Memory B cell (primary cell): ENCODE measurements at places on chromosomes 6 and 20.

- no peak for DNase-seq
Observed at GRCh38 chr6:15284743-15285142, 38.9 kb downstream of the JARID2 start.

- no peak for DNase-seq
Observed at GRCh38 chr6:92259171-92259570, 1160.2 kb downstream of the EPHA7 start.

- peak; percentile 47 for DNase-seq
Observed at GRCh38 chr6:35497571-35498421, 917 bp upstream of the TEAD3 start.

DNA sequence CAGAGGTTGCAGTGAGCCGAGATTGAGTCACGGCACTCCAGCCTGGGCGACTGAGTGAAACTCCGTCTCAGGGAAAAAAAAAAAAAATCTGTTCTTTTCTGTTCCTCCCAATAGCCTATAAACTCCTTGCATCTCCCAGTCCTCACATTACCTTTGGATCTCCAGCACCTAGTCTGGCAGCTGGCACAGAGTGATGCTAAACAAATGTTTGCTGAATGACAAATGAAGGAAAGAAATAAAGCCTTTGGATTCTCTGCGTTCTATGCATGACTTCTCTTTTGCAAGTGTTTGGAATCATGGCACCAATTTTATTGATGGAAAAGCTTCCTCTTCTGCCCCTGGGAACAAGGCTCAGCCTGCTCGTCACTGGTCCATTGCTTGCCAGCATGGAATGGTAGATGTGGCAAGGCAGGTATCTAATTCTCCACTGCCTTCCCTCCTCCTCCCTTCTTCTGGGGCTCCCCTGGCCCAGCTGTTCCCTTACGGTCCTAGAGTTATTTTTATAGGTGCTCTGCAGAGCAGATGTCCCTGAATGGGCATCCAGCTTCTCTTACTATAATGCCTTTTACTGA lies 53.6 kb upstream of the FYN start:
- DNase-seq = no peak

DNA sequence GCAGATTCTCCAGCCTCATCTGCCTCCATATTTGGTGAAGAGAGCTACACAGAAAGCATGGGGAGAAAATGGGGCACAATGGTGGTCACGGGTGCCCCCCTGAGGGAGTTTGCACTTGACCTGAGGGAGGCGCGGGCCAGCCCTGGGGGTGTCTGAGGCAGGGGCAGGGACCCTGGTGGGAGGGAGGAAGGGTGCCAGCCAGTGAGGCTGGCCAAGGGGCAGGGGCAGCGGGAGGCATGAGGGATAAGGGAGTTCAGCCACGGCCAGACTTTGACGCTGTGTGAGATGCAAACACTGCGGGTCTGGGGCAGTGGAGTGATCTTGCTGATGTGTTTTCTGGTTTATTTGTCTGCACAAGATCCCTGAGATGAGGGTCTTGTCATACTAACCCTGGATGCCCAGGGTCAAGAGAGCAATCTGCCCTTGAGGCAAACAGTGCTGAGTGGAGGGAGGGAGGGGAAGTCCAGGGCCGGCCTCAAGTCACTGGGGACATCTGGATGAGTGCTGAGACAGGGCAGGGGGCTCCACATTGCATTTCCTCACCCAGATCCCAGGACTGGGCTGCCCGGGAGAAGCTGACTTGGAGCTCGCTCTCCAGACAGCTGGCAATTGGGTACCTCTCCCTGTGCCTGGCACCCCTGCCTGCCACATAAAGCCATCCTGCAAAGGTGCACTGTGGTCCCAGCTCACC lies 8.8 kb upstream of the PCMTD2 start:
- DNase-seq = no peak

GRCh38 chr20:47875297-47876025 lies 90.2 kb upstream of the SULF2 start:
- no peak for DNase-seq

DNA sequence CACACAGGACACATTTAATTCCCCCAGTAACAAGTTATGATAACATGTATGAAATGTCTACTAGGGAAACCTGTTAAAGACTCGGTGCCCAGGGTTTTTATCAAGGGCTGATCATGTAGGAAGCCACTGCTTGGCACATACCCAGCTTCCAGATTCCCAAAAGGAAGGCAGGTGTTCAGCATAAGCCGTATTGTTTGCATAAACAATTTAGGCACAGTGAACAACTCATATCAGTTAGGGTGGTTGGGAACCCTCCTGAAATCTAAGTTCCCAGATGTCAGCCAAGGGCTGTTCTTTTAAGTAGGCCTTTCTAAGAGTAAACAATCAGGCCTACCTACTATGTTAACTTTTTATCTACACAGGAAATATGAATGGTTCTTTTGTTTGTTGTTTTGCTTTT lies 74.1 kb downstream of the ASXL1 start:
- DNase-seq = no peak

DNA sequence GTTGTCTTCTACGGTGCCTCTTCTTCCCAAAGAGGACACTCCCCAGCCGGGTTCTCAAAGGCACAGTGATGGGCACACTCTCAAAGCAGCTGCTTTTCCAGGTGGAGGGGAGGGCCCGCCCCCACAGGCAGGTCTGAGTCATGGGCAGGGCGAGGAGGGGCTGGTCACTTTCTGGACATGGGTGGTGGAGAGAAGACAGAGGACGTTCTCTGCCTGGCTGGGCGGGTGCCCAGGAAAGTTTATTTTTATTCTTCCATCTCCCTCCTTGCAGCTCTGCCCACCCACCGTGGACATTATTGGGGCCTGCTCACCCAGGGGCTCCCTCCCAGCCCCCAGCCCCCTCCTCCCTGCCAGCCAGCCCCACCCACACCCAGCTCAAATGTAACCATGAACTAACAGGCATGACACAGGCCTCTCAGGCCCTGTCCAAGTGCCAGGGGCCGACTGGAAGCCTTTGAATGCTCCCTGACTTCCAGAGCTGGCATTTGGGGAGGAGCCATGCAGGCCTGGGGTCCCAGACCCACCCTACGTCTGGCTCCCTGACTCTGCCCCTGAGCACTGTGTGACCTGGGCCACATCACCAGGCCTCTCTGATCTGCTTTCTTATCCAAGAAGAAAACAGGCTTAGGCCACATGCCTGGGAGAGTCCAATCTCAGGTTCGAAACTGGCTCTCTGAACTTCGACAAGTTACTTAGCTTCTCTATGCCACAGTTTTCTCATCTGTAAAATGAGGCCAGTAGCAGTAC lies 8.0 kb downstream of the TGM2 start:
- no peak for DNase-seq
